ENCODE measurements at places on chromosomes 11 and 22.
A peak's percentile ranks its signal among the peaks of the same experiment; 100 is the strongest.

- DNase-seq, result no peak
These were observed 16.9 kb downstream of the TUB start for GRCh38 chr11:8097926-8098325.

DNA sequence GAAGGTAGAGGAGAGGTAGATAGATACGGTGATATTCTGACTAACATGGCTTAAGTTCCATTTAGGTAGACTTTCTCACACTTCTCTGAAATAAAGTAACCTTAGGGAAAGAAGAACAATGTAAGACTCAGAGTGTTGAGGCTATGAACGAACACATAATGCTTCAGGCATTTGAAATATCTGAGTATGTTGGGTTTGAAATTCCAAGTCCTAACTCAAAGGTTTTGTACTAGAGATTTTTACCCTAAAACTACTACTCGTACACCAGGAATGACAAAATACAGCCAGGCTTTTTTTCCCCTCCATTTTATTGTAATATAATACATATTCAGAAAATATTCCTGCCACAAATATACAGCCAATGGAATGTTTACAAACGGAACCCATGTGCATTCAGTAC lies 592.6 kb downstream of the ETS1 start:
- DNase-seq, result no peak

DNA sequence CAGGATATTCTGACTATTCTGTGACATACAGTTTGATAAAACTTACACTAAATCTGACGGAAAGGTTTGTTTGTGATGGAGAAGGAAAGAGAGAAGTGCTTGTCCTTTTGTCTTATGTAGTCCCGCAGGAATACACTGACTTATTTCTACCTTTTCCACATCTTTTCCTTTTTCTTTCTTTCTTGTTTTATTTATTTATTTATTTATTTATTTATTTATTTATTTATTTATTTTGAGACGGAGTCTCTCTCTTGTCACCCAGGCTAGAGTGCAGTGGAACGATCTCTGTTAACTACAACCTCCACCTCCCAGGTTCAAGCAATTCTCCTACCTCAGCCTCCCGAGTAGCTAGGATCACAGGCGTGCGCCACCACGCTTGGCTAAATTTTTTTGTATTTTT lies 31.0 kb upstream of the OR10G7 start:
- DNase-seq, result no peak

- DNase-seq, result no peak
These were observed 124.4 kb downstream of the CTTN start for GRCh38 chr11:70522593-70523311.

GRCh38 chr22:24386937-24387471 lies 40.4 kb upstream of the ADORA2A start:
- no peak for DNase-seq

GRCh38 chr11:395866-396265 lies 1.9 kb downstream of the PKP3 start:
- no peak for DNase-seq

DNA sequence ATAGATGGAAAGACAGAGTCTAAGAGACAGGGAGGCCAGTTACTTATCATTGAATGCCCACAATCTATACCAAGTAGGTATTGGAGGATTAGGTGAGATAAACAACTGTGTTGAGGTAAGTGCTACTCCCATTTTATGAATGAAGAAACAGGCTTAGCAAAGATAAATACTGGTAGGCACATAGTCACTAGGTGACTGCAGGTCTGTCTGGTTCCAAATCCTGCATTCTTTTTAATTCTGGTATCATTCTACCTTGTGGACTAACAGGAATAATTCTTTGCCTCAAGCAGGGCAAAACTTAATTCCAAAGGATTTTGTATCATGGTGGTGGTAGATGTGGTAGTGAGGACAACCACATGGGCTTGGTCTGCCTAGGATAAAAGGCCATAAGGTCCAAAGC lies 28.4 kb downstream of the RNF169 start:
- DNase-seq, result peak; percentile 19

DNA sequence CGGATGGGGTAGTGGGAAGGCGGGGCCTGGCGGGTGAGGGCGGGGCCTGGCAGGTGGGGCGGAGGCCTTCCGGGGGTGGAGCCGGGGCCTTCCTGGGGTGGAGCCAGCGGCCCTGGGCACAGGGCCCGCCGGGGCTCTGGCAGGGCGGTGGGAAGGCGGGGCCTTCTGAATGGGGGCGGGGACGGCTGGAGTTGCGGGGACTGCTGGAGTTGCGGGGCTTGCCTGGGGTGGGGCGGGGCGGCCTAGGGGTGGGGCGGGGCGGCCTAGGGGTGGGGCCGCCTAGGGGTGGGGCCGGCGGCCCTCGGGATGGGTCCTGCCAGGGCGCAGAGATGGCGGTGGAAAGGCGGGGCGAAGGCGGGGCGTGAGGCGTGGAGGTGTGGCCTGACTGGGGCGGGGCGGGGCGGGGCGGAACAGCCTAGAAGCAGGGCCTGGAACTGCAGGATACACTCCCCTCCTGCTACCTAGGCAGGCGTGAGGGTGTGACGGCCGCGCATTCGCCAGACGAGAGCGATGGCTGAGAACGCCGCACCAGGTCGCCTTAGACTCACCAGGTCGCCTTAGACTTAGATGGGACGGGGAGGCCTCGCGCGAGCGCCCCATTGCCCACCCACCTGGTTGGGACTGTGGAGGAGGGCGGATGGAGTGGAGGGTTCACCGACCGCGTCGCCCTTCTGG lies 19.3 kb downstream of the RRP7A start:
- DNase-seq, result peak; percentile 89

GRCh38 chr11:10913075-10913474 lies 55.2 kb upstream of the ZBED5 start:
- DNase-seq, result no peak

GRCh38 chr11:130407978-130408377 lies 20.4 kb downstream of the ADAMTS8 start:
- no peak for DNase-seq
